Thymus (tissue), 14 donors: ENCODE measurements at places on chromosomes 5 and 9.

GRCh38 chr9:114525513-114525912, 20.2 kb upstream of the WHRN start:
- no peak for DNase-seq

- no peak for DNase-seq
Observed at GRCh38 chr5:108090946-108091345, 291.0 kb downstream of the FBXL17 start.

GRCh38 chr9:137228968-137229896, 1.5 kb upstream of the SLC34A3 start:
- DNase-seq, result no peak

- DNase-seq, result no peak
Observed at GRCh38 chr9:77939149-77939668, 92.4 kb downstream of the GNAQ start.

- DNase-seq, result no peak
Observed at GRCh38 chr5:154058055-154059038, 19.6 kb downstream of the MFAP3 start.

- no peak for DNase-seq
Observed at GRCh38 chr9:72149231-72149975, at the start of gene GDA. GDA (plus strand) TSS chr9:72149440; CDS start chr9:72149560, 120 bp downstream.

DNA sequence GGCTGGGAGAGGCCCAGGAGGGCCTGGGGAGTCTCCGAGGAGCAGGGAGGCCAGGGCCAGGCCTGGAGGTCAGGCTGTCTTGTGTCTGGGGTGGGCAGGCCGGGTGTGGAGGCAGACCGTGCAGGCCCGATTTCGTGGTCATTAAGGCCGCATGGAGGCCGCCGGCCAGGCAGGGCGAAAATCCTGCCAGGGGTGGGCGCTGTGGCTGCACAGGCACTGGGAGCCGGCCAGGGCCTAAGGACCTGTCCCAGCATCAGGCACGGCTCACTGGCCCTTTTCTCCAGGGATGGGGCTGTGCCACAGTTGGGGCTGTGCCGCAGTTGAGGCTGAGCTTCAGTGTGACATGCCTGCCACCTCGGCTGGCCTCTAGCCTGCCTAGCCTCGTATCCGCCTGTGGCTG, 35.9 kb downstream of the ASS1 start:
- DNase-seq, result no peak

DNA sequence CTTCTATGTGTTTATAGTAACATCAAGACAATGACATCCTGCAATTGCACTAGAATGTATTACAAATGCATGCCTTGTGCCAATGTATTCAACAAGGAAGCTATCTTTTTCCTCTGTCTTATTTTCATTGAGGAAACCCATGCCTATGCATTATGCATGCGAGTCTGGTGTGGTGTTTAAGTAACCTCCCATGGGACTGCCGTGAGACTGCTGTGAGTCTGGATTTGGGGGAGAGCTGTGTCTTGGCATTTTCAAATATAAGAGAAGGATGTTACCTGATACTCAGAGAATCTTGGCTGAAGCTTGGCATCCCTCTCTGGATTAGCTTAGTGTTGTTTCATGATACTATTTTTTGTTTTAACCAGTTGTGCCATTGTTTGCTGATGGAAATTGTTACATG, 98.3 kb downstream of the F2RL2 start:
- DNase-seq, result no peak

- no peak for DNase-seq
Observed at GRCh38 chr5:67004730-67005350, 191.8 kb downstream of the CD180 start.

GRCh38 chr9:3441197-3441816, 84.5 kb downstream of the RFX3 start:
- peak; percentile 22 for DNase-seq

DNA sequence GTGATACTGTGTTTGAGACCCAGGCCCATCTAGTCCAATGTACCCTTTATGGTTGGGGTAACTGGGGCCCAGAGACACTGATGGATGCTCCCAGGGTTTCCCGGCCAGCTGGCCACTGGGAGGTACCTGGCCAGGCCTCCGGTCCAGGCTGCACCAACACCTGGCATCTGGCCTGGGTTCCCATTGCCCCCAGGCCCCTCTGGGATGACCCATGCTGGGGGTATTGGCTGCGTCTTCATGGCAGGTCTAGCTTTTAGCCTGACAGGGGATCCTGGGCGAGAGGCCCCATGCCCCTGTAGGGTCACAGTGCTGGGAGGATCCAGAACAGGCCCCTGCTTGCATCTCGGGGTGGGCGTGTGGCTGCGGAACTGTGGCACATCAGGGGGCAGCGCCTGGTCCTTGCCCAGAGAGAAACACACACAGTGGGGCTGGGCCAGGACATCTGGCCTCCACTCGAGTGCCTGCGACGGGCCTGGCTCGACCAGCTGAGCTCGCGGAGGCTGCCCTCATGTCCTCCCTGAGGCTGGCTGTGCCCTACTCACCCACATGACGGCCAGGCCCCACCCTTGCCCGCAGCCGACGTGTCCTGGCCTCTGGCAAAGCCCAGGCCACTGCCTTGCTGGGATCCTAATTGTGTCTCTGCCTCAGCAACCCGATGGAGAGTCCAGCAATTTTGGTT, 21.5 kb upstream of the COL5A1 start:
- DNase-seq, result no peak

- DNase-seq, result no peak
Observed at GRCh38 chr5:56026863-56027300, 32.1 kb upstream of the IL6ST start.

- DNase-seq, result no peak
Observed at GRCh38 chr9:22054529-22054928, 45.4 kb upstream of the CDKN2B start.

- DNase-seq, result no peak
Observed at GRCh38 chr9:30815585-30815984, 1568.9 kb upstream of the ACO1 start.

GRCh38 chr5:130168211-130168610, 263.9 kb downstream of the CHSY3 start:
- DNase-seq, result no peak

DNA sequence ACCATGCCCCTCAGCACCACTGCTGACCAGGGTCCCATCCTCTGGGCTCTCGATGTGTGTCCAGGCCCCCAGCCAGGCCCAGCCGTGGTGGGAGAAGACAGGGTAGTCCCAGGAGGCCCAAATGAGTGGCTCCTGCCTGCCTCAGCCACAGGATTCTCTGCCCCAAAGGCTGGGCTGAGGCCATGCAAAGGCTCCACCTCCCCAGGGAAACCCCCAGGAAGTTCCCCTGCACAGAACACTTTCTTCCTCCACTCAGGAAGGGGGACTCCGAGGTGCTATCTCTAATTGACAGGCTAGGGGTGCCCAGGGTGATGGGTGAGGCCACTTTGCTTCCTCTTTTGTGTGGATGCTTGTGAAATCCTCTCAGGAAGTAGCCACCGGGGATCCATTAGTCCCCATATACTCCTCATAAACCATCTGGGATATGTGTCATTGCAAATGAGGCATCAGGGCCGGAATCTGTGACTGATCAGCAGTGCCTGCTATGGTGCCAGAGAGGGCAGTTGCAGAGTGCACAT, 23.1 kb upstream of the TDRD7 start:
- DNase-seq, result no peak

DNA sequence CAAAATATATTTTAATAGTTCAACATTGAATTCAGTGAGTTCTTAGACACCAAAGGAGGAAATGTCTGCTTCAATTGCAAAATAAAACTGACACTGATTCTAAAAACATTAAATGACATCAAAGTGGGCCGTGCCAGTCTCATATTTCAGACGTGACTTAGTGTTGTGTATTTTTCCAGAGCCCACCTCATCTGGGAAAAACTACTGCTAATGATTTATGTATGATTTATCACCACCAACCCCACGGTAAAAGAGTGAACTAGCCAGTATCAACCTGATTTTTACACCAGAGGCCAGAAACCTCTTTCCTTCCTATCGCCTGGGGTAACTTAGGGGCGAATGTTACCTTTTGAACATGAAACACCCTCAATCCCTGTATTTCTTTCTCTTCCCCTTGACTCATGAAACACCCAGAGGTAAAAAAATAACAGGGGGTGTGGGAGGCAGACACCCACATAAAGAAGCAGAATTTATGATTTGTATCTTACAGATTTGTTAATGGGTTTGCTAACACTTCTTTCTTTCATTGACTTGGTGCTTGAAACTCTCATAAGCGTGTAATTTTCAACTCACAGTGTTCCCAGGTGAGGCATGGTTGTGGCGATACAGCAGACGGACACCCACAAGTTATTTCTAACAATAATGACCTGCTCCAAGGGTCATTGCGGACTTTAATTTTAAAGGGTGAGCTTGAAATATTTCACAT, 56.4 kb upstream of the FANCC start:
- no peak for DNase-seq

DNA sequence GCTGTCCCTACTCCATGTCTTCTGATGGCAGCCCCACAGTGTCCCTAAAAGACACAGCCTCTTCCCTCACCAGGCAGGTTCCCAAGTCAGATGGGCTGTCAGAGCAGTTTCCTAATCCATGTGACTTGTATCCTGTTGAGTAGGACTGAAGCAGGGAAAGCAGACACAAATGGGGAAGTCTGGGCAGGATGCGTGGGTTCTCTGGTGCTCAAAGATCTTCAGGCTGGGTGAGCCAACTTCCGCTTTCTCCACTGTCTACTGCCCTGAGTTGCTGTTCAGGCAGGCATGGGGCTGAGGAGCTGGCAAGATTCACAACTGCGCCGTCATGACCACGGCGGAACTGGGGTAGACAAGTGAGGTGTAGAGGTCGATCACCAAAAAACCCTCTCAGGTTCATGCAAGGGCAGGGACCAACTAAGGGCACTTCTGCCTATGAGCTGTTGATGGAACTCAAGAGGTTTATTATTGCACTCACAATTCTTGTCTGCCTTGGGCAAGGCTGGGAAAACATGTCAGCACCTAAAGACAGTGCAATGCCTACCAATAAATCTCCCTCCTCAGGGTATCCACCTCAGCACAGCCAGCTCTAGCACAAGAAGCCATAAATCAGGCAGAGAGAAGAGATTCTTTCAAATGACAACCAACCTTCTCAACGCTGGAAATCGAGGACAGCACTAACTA, 83.4 kb downstream of the RAPGEF1 start:
- DNase-seq, result peak; percentile 82

DNA sequence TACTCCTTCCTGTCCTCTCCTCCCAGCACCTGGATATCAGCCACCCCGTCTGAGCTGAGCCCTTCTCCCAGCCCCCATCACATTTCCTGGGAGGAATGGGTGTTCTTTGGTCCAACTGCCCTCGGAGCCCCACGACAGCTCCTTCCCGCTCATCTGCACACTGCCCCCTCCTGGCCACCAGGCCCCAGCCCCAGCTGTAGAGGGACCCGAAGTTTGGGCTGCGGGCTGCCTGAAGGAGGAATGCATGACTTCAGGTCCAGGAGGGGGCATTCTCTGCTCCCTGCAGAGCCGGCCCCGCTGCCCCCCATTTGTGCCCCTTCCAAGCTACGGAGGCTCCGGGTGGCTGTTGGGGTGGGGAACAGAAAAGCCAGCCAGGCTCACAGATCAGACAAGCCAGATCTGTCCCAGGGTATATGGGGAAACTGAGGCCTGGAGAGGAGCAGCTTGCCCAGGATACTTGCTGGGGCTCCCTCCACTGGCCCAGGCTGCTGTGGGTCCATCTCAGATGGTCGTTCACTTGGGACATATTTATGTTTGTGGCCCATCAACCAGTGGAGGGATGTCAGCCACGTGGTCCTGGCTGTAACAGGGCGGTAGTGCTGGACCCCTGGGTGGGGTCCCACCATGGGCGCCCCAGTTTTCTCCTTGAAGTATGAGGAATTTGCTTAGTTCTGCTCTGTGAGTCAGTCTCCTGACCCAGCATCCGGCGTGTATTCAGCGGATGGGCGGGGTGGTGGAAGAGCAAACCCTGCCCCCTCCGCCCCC, 33.1 kb downstream of the DAB2IP start:
- no peak for DNase-seq

- DNase-seq, result no peak
Observed at GRCh38 chr9:114185570-114186490, 30.5 kb downstream of the COL27A1 start.

GRCh38 chr5:34914671-34915138, 599 bp downstream of the RAD1 start:
- no peak for DNase-seq

DNA sequence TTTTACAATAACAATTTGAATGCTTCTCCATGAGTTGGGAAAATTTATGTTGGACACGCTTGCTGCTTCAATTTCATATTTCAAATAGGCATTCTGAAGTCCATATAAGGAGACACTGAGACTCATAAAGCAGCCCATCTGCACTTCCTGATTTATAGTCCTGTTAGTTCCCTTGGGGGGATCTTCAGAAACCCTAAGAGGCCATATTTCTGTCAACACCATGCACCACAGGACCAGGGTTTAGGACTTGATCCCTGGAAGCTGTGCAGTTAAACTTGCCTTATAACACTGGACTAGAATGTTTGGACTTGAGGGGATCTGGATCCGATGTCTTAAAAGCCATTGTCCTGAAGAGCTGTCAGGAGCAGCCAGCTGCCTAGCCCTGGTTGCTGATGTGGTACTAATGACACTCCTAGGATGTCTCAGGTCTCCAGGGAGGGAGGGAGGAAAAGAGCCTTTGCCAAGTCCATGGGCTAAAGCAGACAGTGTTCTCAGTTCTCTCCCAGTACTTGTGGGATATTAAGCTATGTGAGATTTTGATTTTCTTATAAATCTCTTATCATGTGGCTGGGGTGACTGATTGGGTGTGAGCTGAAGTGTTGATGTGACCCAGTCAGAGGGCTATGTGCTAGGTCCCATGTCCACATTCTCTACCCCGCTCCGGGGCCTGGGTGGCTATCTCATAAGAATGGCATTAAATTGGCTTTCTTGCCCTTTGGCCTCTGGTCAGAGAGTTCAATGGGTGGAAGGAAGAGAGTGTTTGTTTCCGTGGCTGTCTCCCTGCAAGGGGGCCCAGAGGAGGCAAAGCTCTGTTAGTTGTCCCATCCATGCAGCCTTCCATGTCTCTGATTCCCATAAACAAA, 399.8 kb downstream of the OSTF1 start:
- no peak for DNase-seq

DNA sequence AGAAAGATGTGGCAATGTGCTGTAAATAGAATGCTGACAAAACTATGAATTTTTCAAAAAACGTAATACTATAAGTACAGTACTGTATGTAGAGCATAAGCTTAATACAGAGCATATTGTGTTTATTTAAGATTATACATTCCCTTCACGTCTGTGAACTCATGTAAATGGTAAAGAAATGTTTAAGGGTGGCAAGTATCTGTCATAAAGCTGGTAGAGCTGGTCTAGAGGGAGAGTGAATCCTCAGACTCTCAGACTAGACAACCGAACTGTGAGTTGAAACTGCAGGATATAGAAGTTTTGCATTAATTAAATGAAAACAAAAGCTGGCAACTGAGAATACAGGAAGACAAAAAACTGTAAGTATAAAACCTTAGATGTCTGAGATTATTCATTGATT, 87.3 kb upstream of the ANXA1 start:
- no peak for DNase-seq

DNA sequence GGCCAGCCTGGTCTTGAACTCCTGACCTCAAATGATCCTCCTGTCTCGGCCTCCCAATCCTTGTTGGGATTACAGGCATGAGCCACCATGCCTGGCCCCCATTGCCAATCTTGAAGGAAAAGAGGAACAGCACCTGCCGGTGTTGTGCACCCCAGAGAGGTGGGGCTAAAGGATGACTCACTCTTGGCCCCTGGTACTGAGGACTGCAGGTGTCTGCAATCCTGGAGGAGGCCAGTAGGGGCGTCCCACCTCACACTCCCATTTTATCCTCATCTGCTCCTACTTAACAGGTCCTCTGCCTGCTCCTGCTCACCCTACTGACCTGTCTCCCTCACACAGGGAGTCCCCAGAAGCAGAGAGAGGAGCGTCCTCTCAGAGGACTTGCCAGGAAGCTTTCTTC, 390.4 kb downstream of the ARHGEF28 start:
- DNase-seq, result no peak

- no peak for DNase-seq
Observed at GRCh38 chr9:136103651-136104487, 8.8 kb upstream of the NACC2 start.

- no peak for DNase-seq
Observed at GRCh38 chr9:115208501-115208900, 90.5 kb upstream of the TNC start.
